ENCODE measurements at places on chromosomes 5 and 9.

DNA sequence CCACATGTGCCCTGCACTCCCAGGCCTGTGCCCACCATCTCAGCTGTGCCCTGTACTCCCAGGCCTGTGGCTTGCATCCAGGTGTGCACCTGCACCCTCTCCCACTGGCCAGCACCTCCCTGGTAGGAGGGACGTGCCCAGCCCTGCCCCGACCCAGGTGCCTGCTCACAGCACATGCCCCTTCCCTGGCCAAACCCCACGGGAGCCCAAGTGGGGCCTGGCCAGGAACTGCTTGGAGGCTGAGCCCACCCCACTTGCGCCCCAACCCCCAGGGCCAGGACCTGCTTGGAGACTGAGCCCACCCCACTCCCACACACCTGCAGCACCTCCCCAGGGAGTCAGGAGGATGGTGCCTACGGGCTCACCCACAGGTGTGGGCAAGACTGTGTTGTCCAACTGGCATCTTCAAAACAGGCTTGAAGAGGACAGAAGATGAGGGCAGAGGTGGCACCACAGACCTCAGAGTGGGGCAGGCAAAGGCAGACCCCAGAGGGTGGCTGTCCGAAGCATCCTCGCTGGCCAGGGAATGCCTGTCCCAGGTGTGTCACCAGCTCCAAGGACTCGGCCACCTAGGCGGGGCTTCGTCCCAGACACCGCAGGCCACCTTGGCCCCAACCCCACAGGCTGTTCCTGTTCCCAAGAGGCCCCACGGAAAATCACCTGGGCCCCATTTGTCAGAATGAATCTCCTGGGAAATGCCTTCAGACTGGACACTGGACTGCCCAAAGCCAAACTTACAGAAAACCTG is 10.8 kb downstream of the ZDHHC11B start:
- no peak for DNase-seq

DNA sequence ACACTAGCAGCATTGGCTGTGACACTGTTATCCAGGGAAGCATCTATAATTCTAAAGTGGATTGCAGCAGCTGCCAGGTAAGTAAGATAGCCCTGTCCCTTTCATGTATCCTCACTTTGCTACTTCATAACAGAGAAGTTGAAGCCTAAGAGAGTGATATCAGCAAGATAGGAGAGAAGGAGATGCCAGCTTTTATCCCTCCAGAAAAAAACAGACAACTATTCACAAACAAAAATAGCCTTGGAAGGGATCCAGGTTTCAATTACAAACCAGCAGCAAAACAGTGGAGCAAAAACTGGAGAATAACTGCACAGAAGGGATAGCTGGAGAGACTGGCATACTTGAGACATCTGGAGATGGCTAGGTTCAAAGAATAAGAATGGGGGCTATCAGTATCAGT is 19.6 kb upstream of the VCAN start:
- no peak for DNase-seq

- no peak for DNase-seq
Observed at GRCh38 chr5:24068524-24068923, 561.1 kb downstream of the PRDM9 start.

DNA sequence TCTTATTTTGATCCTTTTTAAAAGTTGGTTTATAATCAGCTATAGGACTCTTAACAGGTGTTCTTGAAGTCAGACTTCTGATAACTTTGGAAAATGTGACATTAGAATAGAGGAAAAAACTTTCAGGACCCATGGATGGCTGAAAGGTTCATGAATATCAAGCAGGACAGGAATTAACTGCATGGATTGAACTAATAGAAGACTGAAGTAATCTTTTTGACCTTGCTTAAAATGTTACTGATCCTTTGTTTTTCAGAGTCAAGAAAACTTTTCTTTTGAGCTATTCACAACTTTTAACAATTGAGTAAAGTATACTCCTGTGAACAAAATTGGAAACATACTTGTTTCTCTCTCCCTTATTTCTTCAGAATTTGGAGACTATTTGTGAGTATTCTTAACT is 79.2 kb downstream of the PLK2 start:
- no peak for DNase-seq

DNA sequence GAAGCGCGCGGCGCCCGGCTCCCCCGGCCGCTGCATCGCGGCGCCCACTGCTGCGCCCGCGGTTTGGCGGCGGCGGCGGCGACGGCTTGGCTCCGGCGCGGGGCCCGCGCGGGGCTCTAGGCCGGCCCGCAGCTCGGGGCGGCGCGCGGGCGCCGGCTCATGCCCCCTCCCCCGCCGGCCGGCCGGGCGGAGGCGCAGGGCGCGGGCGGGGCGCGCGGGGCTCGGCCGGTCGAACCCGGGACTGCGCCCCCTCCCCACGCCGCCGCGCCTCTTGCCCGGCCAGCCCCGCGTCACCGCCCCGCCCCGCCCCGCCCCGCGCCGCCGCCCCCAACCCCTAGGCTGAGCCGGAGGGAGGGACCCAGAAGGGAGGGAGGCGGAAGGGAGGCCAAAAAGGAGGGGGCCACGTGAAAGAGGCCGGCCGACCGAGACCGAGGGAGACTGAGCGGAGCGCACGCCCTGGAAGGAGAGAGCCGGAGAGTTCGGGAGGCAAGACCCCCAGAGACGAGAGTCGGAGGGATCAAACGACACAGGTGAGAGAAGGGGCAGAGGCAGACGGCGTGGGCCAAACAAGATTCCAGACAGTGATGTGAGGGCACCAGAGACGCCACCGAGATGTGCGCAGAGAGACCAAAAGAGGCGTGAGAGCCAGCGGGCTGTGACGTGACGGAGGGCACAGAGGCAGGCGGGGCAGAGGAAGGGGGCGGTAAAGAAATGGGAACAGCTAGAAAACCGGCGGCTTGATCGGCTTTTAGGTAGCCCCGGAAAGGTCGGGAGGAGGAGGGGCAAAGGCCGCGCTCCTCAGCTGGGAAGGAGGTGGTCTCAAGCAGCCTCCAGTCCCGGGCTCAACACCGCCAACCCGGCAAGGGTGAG is at the start of gene BARX1:
Gene BARX1, minus strand, starts transcription at position 245 of the 870 bp plus-strand sequence. Its CDS starts 209 bp downstream, at position 36.
- no peak for DNase-seq

DNA sequence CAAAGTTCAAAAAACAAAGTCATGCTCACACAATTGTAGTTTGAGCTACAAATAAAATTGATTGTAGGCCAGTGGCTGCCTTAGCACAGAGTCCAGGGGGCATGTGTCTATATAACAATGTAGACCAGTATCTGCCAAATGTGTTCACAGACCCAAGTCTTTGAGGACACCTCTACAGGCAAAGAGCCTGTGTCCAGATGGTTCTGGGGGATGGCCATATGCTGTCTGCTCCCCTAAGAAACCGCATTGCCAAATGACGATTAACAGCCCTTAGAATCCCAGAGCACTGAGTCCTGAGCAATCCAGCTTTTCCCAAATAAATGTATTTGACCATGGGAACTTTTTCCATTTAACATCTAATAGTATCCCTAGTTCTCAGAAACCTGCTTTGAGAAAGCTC is 169.6 kb downstream of the ADCY2 start:
- no peak for DNase-seq

DNA sequence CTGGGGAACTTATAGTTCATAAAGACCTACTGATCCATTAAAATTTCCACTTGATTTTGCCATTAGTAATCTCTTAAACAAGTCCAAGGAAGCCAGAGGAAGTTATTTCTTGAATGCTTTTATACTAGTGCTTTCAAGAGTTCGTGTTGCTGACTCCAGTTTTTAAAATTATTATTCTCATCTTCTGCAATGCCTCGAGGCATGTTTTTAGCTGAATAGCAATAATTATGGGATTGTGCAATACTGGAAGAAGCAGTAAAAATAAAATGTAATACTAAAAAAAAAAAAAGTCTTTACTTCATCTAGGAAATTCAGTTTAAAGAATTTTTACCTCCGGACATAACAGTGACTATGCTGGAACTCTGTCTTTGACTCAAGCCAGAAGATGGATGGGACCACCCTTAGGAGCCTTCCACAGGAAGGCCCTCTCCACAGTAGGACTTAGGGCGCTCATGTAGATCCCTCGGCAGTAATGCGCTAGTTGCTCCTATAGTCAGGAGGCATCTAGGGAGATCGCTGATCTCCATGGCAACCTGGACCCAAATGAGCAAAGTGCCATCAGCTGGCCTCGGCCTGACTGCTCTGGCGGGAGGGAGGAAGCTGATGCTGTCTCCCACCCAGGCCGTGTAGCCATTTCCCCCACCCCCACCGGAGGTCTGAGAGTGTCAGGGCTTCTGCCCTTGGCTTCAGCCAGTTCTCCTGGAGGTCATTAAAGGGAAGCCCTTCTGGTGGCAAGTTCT is 56.7 kb downstream of the DAPK1 start:
- DNase-seq, result no peak

Measured in activated CD4-positive, alpha-beta T cell treated with anti-CD3 and anti-CD28 coated beads, Interleukin-2, amount 50 U/mL, for 48 hours (primary cell).